ENCODE measurements at places on chromosomes 1 and 21. TPM values are rescaled to one million over a fixed set of nuclear protein-coding genes. Genes with fewer than 3 reads are reported as not detected.

Gene CENPS
- 11.6 TPM for total RNA-seq

Gene LZIC
- total RNA-seq, result 28.6 TPM

Gene VANGL2
- not detected for total RNA-seq

Gene AKR7A3
- 0.36 TPM for total RNA-seq

Gene HSD3B2
- total RNA-seq, result not detected

Gene EFNA1
- 0.26 TPM for total RNA-seq

Gene UBE4B
- 30.2 TPM for total RNA-seq

Gene CYP2J2
- 1.3 TPM for total RNA-seq

Gene ADORA1
- not detected for total RNA-seq

Gene TMEM125
- total RNA-seq, result not detected

Gene KRTAP21-2
- total RNA-seq, result not detected

Gene PTTG1IP
- total RNA-seq, result 79.3 TPM

Gene KRTAP21-1
- total RNA-seq, result not detected

Gene CYP4Z1
- not detected for total RNA-seq

Gene CD84
- 6.3 TPM for total RNA-seq
